CD4-positive, CD25-positive, alpha-beta regulatory T cell (primary cell): ENCODE measurements at places on chromosomes 3 and 15.

DNA sequence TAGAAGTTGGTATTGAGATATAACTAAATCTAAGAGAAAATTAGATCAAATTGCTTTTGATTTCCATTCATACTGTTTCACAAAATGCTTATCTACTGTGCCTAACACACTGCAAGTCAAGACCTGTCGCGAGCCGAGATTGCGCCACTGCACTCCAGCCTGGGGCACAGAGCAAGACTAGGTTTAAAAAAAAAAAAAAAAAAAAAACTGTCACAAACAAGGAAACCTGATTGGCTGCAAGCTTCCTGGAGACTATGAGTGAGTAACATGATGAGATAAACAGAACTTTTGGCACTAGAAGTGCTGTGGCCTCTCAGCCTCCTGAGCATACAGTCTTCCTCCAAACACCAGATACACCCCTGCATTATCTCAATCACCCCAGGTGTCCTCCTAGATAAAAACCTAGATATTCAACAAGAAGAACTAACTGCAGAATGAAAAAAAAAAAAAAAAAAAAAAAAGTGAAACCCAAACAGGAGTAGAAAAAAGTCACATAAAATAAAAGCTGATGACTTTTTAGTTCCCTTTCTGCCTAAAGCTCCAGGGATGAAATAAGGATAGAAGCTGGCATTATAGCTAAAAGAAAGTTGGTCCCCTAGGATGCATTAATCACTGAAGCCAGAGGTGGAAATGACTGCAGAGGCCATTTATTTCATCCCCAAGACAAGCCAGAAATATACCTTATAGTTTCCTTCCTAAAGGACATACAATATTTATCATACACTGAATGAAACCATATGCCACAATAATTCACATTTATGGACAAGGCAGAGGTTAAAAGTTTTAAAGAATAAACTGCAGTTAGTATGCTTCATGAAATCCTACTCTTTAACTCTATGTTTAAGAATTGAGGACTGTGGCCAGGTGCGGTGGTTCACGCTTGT is 82.4 kb downstream of the P3H2 start:
- DNase-seq, result no peak

DNA sequence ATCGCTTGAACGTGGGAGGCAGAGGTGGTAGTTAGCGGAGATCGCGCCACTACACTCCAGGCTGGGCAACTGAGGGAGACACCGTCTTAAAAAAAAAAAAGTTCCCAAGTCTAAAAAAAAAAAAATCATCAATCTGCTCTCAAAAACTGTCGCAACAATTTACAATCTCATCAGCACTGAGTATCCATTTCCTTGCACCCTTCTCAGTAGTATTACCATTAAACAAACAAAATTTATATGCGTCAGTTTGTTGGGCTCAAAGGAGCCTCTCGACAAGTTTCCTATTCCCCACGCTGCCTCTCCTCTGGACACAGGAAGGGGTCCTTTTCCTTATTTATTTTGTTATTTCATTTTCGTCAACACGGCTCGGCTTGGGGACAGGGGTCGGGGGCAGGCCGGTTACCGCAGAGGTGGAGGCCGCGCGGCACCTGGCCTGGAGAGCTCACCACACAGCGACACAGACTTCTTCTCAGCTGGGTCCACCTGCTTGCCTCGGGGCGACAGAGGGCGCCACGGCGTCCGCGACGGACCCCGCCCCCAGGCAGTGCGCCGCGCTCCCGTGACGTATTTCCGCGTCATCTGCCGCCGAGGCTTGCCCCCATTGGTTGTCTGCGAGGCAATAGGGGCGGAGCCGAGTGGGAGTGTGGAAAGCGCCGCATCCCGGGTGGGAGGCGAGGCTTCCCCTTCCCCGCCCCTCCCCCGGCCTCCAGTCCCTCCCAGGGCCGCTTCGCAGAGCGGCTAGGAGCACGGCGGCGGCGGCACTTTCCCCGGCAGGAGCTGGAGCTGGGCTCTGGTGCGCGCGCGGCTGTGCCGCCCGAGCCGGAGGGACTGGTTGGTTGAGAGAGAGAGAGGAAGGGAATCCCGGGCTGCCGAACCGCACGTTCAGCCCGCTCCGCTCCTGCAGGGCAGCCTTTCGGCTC is at the start of gene MAP2K1:
MAP2K1 (plus strand) TSS at position 709 of the 920 bp plus-strand sequence. CDS start 436 bp downstream, outside the sequence.
- peak; percentile 98 for DNase-seq

DNA sequence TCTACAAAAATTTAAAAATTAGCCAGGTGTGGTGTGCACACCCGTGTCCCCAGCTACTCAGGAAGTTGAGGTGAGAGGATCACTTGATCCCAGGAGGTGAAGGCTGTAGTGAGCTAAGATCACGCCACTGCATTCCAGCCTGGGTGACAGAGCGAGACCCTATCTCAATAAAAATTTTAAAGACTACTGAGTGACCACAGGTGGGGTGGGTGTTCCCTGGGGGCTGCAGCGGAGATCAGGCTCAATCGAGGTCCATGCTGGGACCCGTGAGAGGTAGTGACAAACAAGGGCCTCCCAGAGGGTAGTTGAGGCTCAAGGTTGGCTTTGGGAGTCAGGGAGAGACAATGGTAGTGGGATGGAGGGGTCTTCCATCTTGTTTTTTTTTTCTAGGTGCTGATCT is 38.9 kb upstream of the LIMD1 start:
- no peak for DNase-seq

DNA sequence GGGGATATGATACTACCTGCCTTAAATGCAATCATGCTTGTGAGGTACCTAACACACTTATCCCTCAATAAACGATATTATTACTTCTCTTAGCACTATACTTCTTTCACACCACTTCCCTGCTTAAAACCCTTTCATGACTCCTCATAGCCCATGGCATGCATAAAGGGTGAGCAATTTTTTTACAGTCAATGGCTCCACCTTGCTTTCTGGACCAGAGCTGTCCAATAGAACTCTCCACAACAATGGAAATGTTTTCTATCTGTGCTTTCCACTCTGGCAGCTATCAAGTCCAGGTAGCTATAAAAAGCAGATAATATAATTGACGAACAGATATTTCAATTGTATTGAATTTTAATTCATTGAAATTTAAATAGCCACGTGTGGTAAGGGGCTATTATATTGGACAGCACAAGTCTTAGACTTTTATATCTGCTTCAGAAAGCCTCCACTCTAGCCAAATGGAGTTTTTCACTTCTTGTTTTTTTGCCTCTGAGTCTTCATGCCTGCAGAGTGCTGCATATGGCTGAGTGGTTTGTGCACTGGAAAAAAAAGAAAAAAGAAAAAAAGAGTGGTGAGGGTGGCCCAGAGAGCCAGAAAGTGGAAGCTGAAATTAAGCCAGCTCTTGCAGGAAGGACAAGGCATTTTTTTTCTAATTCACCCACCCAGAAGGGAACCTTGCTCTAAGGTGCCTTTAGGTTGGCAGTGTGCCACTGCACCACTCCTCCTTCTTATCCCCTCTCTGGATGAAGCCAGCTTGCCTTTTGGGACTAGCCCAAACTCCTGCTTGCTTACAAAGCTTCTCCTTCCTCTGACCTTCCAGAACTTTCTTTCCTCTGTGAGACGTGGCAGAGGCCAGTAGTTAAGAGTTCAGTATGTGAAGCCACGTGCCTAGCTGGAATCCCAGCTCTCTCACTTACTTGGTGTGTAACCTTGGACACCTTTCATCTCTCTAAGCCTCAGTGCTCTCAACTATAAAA is 239.0 kb upstream of the LRTM1 start:
- DNase-seq, result no peak

DNA sequence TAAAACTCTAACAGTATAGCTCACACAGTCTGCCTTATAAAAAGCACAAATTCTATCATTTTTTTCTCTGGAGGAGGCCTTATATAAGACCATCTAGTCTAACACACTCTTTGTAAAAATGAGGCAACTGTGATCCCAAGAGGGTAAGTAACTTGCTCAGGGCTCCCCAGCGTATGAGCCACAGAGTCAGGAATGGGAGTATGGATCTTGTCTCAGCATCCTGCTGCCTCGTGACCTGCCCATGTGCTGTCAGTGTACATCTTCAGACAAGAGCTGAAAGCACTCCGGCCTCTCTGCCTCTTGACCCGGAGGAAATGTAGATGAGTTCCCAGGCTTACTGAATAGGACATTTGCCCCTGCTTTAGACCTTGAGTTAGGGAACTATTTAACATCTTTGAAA is 28.4 kb upstream of the MEF2A start:
- no peak for DNase-seq

- DNase-seq, result no peak
Measured at GRCh38 chr15:88048755-88049154, 207.8 kb downstream of the NTRK3 start.

GRCh38 chr15:82850731-82851130 is 41.3 kb downstream of the WHAMM start:
- no peak for DNase-seq

GRCh38 chr3:85475346-85475745 is 516.6 kb downstream of the CADM2 start:
- no peak for DNase-seq

DNA sequence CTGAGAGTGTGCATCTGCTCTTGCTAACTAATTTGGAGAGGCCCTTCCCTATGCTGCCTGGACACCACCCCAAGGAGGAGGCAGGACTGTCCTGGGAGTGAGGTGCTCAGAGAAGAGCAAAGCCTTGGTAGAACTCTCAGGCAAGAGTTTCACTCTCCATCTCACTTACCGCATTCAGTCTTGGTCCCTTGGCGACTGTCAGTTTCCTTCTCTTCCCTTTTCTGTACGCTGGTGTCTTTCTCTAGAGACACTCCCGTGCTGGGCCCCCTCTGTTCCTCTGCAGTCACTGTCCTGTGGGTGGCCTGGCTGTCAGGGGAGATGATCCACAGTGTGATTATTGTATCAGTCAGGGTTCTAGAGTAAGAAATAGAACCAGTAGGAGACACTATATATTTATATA is 44.0 kb downstream of the IDH2 start:
- DNase-seq, result no peak

DNA sequence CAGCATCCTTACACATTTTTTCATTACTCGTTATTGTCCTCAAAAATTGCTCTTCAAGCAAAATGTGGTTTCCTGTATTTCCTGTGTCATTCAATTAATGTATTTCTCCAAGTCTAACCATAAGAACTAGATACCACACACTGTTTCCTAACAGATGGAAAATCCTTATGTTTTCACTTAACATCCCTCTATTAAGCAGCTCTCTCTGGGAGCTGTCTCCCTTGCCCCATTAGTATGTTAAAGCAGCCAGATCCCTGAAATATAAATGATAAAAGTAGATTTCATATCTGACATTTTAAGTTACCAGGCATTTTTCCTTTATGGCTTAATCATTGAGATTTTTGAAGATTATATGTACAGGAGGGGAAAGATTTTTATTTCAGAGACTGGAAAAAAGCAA is 15.9 kb downstream of the PFN2 start:
- DNase-seq, result no peak

DNA sequence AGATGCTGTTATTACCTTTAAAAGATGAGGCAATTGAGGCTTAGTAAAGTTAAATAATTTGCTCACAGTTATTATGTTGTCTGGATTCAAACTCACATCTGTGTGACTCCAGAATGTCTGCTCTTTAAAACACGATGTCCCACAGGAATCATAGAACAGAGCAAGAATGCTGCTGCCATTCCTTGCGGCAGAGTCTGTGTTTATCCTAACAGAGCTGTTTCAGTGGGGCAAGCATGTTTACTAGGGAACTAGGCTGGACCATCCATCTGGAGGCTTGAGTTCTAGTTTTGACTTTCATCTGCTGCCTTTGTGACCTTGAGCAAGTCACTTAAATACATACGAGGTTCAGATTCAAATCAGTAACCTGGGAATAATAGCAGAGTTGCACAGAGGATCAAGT is 72.1 kb downstream of the BBX start:
- no peak for DNase-seq

DNA sequence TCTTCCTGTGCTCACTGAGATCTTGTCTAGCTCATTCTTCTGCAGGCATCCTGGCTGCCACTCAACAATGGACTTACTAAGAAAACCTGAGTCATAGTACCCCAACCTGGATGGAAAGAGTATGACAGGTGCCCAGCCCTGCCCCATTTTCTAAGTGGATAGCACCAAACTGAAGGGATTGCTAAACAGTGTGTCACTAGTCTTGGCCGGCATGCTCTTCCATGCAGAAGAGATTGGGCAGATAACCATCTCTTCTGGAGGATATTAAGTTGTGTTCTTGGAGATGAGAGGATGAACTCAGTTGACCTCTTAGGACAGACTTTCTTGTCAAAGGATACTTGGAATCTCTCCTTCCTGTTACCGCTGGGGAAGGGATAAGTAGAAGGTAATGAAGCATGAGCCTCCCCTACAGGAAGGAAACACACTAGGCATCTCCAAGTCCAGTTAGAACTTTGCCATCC is 797.5 kb downstream of the AGBL1 start:
- no peak for DNase-seq

DNA sequence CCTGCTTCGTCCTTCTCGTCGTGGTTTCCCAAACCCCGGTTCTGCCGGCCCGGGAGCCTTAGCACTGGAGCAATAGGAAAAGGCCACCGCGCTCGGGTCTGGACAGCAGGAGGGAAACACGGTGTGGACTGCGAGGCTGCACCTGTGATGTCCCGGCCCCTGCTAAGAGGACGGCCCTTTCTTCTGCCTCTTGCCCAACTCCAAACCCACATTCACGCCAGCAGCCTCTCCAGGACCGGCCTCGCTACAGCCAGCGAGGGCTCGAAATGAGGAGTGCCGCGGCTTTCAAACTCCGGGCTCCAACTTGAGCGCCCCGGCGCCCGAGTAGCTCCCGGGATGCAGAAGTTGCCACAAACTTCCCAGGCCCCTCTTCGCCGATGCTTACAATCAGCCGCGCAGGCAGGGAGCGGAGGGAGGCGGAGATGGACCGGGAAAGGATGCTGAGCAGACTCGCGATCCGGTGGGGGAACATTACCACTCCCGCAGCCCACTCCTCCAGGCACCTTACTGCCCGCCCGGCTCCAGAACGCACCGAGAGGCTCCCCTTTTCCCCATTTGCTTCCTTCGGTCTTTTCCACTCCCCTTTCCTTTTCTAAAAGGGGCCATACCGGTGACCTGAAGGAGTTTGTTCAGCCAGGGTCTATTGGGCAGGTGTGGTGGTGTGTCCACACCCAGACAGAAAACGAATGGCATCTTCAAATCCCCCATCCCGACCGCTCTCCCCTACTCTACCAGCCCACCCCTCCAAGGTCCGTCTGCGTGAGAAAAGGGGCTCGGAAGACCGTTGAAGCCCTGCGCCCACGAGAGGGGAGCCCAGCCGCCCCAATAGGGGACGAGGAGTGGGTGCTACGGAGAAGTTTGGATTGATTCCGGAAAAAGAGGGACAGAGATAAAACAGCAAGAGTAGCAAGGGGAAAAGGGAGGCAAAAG is 18.8 kb upstream of the SATB1 start:
- no peak for DNase-seq

GRCh38 chr3:195612075-195612800 is 28.5 kb upstream of the APOD start:
- DNase-seq, result no peak

- DNase-seq, result no peak
Measured at GRCh38 chr3:168475704-168476103, 380.0 kb upstream of the GOLIM4 start.

GRCh38 chr15:66749841-66750575 is 48.0 kb downstream of the SMAD6 start:
- no peak for DNase-seq
